ENCODE measurements at places on chromosomes 1 and 21.

- DNase-seq: no peak
Observed at GRCh38 chr21:29342363-29342957, 43.7 kb downstream of the BACH1 start.

- no peak for DNase-seq
Observed at GRCh38 chr1:29393451-29393826, 157.1 kb downstream of the PTPRU start.

DNA sequence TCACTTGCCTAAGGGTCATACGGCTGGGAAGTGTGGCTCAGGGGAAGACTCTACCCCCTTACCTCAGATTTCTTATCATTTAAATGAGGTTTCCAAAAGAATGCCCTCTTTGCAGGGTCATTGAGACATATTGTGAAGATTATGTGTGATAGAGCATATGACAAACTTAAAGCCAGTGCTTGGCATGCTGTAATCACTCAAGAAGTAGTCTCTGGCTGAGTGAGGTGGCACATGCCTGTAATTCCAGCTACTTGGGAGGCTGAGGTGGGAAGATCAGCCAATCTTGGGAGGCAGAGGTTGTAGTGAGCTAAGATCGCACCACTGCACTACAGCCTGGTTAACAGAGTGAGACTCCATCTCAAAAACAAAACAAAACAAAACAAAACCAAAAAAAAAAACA, 7.5 kb upstream of the LDLRAD2 start:
- no peak for DNase-seq

DNA sequence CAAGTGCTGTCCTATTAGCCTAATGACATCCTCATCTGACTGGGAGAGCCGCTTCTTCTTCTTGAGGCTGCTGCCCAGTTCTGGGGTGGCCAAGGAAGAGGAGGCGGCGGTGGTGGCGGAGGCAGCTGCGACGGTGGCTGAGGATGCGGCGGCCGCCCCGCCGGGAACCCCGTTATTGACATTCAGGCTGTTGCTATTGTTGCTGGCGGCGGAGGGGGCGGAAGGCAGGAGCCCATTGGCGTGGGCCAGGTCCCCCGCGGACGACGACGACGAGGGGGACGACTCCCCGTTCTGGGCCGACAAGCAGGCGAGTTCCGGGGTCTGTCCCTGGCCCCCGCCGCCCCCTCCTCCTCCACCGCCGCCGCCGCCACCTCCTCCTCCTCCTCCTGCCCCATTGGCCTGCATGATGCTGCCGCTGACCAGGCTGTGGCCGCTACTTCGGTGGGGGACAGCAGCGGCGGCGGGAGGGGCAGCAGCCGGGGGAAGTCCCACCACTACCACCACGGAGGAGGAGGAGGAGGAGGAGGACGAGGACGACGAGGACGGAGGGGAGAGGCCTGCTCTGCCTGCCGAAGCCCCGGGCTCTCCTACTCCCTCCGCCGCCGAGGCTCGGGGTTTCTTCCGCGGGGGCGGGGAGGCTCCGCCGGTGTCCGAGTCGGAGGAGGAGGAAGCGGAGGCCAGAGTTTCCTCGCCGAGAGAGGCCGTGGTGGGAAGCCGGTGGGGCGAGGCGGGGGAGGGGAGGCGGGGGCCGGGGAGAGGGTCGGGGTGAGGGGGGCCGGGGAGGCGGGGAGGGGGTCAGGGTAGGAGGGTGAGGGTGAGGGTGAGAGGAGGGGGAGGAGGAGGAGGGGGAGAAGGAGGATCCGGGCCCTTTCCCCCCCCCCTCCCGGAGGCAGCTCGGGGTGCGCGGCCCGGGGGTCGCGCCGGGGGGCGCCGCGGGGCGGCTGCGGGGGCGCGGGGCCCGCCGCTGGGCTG, 610 bp downstream of the WDR26 start:
- no peak for DNase-seq

GRCh38 chr1:113868387-113869083, 3.0 kb downstream of the PTPN22 start:
- no peak for DNase-seq

DNA sequence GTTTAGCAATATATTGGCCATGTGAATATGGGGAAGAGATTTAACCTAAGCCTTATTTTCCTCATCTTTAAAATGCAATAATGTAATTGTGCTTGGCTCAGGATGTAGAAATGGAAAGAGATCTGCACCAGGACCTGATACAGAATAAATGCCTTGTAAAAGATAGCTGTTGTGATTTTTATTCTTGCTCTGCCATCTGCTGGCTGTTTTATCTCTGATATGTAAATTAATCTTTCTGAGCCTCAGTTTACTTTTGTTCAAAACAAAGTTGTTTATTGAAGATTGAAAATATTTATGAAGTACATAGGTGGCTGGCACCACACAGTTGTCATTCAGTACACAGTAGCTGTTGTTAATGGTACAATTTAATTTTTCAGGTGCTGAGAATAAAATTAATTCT, 21.9 kb downstream of the ZYG11B start:
- no peak for DNase-seq

GRCh38 chr1:154155251-154155650, 378 bp upstream of the NUP210L start:
- DNase-seq: peak; percentile 16

DNA sequence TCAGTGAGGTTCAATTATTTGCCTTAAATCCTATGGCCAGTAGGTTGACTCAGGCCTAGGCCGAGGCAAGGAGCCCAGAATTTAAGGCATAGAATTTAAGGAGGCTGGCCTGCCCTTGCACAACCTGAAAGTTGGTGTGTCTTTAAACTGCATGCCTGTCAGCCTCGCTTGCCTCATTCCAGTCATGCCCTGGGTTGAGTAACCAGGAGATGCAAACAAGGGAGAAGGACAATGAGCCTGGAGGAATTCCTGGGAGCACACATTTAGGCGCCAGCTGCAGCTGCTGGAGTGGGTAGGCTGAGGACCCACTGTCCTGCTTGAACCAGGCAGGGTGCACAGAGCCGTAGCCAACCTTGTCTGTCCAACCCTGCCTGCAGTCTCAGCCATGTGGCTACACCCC, 11.7 kb downstream of the CD2 start:
- DNase-seq: no peak

GRCh38 chr1:230891413-230891812, 23.1 kb upstream of the C1orf198 start:
- no peak for DNase-seq

GRCh38 chr1:224431726-224432125, 2.9 kb downstream of the WDR26 start:
- DNase-seq: no peak

DNA sequence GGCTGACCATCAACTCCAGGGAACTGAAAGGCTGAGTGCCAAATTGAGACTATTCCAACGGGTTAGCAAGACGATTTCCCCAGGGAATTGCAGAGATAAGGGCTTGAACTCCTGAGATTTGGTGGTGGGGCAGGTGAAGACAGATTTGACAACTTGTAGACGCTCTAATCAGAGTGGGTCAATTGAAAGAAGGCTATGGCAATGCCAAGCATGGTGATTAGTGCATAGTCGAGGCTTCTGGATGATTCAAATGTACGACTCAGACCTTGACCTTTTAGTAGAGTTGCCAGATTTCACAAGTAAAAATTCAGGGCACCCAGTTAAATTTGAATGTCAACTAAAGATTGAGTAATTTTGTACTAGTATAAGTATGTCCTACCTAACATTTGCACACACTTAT, 302.1 kb upstream of the SPAG17 start:
- DNase-seq: no peak

GRCh38 chr1:202952818-202953217, 5.3 kb downstream of the ADIPOR1 start:
- DNase-seq: no peak

DNA sequence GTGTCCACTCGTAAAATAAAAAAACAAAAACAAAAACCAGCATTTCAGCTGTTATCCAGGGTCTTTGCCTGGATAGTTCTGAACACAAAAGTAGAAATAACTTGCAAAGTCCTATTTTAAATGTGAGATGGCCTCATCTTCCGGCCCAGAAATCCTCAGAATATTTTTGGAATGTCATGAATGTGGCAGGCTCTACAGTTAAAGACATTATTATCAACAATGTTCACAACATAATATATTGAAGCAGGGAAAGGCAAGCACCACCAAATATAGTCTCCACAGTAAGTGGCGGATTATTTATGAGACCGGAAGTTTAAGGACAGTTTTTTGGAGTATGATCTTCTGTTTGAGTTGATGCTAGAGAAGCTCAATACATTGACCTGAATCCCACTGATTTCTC, 1.2 kb upstream of the C1orf198 start:
- no peak for DNase-seq

DNA sequence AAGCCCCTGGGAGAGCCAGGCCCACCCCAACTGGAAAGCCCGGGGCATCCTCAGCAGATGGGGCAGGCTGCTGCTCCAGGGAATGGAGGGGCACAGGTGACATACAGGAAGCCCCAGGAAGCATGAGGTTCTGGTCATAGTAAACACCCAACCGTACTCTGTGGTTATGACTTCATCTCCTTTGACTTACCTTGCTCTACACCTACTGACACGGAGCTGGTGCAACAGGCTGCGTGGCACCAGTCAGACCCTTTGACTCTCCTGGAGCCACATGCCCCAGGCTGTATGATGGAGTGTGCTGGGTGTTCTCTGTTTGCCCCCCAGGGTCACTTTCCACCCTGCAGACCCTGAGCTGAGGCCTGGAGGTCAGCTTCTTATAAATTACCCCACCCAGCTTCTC, 72.1 kb downstream of the PGBD5 start:
- DNase-seq: no peak

DNA sequence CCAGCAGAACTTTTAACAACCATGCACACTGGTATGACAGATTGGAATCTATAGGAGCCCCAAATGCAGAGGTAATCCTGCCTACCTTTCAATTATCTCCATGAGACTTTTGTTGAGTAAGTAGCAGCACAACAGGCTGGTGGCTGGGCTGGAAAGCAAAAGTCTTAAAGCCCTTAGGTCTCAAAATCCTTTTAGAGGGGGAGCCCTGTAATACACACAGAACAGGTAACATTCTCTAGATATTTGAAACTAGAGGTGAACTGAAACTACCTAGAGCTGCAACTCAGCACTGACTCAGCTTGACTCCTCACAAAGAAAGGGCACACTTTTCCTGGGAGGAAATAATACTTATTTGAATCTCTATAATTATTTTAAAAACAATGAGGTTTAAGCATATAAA, 71.5 kb downstream of the CLCA4 start:
- no peak for DNase-seq

DNA sequence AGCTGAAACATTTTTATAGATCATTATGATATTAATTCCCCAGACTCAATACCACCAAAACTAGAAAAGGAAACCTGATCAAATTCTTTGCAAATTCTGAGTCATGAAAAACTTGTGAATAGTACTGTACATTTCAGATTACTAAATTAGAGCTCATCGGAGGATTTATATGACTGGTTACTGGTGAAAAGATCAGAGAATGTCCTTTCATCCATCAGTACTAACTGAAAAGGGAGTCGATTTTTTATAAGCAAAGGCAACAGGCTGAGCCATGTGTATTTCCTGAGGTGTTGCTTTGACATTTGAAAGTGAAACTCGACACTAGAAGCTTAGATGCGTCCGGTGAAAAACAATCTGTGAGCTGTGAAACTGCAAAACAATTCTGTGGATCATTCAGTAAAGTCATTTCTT, 155.7 kb downstream of the TNFSF18 start:
- no peak for DNase-seq

DNA sequence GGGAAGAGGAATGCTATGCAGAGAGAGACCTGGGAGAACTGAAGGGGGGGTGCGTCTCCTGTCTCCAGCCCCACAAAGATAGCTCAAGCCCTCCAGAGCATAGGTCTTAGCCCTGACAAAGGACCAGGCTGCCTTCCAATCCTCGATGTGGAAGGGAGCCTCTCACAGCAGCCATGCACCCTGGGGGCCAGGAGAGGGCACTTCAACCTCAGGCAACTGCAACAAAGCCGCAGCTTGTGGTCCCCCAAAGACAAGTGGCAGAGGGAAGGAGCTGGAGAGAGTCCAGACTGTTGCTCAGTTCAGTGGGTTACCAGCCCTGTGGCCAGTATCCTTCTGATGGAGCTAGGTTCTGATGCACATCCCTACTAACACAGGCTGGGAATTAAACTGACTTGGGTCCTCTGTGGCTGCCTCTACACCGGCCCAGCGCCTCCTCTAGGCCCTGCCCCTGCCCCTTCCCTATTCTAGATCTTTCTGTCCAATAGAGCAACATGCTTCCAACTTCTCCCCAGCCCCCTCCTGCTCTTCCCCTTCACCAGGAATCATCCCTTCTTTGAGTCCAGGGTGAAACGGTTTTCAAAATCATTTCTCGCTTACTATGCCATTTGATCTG, 100.7 kb upstream of the SPATA6 start:
- peak; percentile 45 for DNase-seq

GRCh38 chr1:78359666-78360065, 131.1 kb upstream of the PTGFR start:
- no peak for DNase-seq
